Occipital lobe (tissue), 3 donors: ENCODE measurements at places on chromosomes 6 and 20. TPM values are rescaled to one million over a fixed set of nuclear protein-coding genes. Genes with fewer than 3 reads are reported as not detected.

GRCh38 chr6:169738204-169738975 lies 13.0 kb downstream of the DYNLT2 start:
- no peak for DNase-seq

DNA sequence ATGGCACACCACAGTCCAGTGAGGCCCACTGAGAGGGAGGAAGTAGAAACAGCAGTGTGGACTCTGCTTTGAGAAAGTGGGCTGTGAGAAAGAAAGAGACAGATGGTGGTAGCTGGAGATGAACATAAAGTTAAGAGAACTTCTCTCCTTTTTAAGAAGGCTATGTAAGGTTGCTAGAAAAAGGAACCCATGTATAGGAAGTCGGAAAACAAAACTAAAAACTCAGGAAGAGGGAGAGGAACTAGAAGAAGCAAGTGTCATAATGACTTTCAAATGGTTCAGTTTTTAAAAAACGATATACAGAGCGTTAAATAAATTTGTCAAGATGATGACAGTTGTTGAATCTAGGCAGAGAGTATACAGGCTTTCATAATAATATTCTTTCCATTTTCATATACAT lies 25.4 kb upstream of the GMNN start:
- DNase-seq = no peak

DNA sequence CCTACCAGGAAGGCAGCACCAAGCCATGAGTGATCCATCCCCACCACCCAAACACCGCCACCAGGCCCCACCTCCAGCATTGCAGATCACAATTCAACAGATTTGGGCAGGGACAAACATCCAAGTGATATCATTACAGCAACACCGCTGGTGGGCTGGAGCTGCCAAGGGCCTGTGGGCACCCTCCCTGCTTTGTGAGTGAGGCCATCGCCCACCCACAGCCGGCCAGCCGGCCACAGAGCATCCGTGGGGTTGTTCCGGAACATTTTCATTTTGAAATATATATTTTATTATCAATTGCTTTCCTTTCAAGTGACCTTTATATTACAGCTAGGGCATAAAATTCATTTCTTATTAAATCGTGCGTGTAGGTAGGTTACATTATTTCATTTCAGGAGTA lies 286.0 kb upstream of the CDH4 start:
- DNase-seq = no peak

- DNase-seq = no peak
These were observed 47.6 kb downstream of the ARHGAP18 start for GRCh38 chr6:129662406-129662766.

DNA sequence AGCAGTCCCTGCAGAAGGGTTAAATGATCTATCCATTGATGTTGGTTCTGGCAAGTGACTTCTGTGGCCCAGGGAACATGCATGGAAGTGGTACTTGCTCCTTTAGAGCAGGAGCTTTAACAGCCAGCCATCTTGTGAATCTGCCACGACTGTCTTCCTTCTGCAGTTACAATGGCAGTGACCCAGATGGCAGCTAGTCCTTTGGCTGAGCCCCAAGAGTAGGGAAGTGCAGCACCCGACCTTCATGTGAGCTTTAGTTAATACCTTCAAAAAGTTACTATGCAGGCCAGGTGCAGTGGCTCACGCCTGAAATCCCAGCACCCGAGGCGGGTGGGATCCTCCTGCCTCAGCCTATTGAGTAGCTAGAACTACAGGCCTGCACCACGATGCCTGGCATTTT lies 66.4 kb downstream of the POPDC3 start:
- DNase-seq = no peak

DNA sequence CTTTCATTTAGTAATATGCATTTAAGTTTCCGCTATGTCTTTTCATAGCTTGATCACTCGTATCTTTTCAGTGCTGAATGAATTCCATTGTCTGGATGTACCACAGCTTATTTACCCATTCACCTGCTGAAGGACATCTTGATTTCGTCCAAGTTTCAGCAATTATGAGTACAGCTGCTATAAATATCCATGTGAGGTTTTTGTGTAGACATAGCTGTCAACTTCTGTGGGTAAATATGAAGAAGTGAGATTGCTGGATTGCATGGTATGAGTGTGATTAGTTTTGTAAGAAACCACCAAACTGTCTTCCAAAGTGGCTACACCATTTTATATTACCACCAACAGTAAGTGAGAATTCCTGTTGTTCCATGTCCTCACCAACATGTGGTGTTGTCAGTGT lies 79.2 kb upstream of the STMND1 start:
- no peak for DNase-seq

DNA sequence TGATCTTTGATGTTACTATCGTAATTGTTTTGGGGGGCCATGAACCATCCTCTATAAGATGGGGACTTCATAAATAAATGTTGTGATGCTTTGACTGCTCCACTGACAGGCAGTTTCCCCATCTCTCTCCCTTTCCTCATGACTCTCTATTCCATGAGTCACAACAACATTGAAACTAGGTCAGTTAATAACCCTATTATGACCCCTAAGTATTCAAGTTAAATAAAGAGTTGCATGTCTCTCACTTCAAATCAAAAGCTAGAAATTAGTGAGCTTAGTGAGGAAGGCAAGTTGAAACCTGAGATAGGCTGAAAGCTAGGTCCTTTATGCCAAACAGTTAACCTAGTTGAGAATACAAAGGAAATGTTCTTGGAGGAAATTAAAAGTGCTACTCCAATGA lies 491.0 kb downstream of the HAO1 start:
- no peak for DNase-seq

- no peak for DNase-seq
These were observed 13.3 kb upstream of the PCMTD2 start for GRCh38 chr20:64242003-64242796.

GRCh38 chr6:168873278-168874190 lies 380.1 kb downstream of the THBS2 start:
- DNase-seq = no peak

DNA sequence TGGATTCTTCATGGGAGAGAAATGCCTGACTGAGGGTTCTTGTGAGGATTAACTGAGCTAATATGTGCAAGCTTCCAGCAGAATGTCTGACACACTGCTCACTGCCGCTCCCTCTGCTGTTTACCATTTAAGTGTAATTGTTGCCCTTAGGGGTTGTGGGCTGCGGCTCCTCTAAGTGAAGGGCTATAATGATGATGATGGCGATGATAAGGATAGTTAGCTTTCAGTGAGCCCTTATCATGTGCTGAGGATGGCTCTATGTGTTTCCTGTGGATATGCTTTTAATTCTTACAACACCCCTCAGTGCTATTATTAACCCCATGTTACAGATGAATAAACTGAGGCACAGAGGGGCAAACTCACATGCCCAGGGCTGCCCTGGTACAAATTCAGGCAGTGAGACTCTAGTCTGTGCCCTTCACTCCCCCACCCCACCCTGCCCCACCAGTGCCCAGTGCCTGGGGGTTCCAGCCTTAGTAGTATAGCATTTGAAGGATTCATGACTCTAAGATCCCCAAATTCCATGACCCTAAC lies 33.4 kb downstream of the TGM2 start:
- DNase-seq = no peak

DNA sequence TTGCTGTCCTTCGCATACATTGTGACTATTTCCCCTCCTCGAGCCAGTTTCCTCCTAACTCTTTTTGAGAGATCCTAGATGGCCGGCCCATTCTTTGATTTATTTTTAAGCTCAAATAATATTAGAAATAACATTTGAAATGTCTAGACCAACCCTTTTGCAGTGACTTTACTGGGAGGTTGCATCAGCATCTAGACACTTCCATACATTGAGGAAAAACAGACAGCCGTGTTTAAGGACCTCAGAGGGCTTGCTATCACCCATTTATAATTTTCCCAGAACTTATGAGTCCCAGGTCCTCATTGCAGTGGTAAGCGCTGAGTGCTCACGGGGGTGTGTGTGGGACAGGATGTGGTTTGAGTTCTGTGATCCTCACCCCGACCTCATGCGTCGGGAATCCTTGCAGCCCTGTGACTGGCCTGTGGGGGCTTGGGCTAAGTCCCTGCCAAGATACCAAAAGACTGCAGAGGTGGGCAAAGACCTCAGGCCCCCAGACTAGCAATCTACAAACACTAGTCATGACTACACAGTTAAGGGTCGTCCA lies at the start of gene GPX5:
TSS of gene GPX5 (plus strand) at position 386 of the 544 bp plus-strand sequence. CDS start at position 519, 133 bp downstream.
- no peak for DNase-seq

GRCh38 chr6:100479179-100480035 lies 14.7 kb upstream of the SIM1 start:
- no peak for DNase-seq

GRCh38 chr6:100229512-100229911 lies 235.2 kb downstream of the SIM1 start:
- DNase-seq = no peak

The UNC5CL gene
- total RNA-seq = 0.16 TPM

The AGPAT4 gene
- total RNA-seq = 73.2 TPM

The MYLK2 gene
- total RNA-seq = 0.78 TPM

The C6orf136 gene
- 18.4 TPM for total RNA-seq
